Activated CD4-positive, alpha-beta T cell treated with anti-CD3 and anti-CD28 coated beads, Interleukin-2, amount 10 ng/mL, durations not matched to agents 7 days and 5 days (primary cell): ENCODE measurements at places on chromosomes 4 and X.

GRCh38 chr4:111678908-111679307 lies 466.3 kb upstream of the FAM241A start:
- no peak for DNase-seq

GRCh38 chrX:15745179-15745578 lies 7.1 kb downstream of the CA5B start:
- no peak for DNase-seq

- no peak for DNase-seq
Measured at GRCh38 chr4:79197275-79198009, 128.4 kb downstream of the NAA11 start.

DNA sequence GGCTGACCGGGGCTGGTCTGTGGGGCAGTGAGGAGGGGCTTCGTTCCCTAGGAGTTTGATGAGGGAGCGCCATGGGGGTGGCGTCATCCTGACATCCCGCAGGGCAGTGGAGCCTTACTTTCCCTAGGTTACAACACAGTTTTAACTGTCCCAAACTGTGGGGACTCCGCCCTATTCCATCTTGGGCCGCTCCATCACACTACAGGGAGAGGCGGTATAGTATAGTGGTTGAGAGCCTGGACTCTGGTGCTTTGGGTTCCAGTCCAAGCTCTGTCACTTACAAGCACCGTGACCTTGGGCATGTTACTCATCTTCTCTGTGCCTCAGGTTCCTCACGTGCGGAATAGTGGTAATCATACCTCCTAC lies 44.2 kb downstream of the ZNF185 start:
- no peak for DNase-seq

DNA sequence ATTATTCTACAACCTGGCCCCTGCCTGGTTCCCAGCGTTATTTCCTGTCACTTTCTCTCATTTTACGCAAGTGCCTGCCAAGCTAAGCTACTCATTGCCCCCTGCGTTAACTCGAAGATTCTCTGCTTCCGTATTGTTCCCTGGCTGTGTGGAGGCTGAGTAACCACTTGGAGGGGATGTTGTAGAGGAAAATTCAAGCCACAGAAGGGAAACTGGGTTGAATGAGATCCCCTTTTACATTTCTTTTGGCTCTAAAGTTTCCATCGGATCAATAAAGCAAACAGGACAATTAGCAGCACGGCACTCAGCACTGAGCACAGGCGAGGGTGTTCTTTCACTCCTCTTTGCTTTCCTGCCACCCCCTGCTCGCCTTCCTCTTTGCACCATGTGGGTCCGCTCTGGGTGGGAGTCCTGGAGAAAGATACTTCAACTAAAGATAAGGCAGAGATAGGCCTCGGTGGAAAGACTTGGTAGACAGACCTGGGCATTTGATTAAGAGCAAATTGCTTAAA lies 4.2 kb upstream of the TMSB4X start:
- DNase-seq: peak; percentile 55

DNA sequence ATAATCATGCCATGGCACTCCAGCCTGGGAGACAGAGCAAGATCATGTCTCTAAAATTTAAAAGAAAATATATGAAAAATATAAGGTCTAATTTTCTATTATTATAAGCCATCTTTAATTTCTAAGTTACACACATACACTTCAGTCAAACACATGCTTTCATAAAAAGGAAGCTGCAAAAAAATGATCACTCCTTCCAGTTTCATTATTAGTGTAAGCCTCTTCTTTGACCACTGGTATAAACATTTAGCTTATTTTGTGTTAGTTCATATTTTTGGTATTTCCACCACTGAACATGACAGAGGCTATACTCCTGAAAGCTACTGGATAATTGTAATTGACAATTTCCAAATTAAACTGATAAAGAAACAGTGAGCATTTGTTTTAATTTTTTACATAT lies 163.3 kb upstream of the USP38 start:
- no peak for DNase-seq

DNA sequence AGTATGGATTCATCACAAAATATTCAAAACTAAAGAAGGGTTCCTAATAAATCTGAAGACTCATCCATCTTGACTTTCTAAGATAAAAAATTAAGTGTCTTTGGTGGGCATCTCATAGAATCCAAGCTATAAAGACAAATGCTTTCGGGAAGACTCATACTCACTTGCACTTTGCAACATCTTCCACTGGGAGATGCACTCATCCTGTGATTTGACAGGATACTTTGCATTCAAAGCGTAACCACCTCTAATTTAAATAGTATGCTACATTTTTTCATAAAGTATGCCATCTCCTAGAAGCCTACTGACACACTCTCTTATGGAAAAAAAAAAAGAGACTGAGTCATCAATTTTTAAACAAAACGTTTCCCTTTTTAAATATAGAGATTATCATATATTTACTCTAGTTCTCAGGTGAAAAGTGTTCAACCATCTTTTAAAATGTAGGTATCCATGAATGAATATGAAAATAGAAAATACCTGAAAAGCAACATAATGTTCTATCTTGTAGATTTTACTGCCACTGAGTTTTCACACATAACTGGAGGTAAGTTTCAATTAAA lies 119.6 kb downstream of the KLHL13 start:
- DNase-seq: no peak

- DNase-seq: no peak
Measured at GRCh38 chr4:47842985-47843384, 5.1 kb upstream of the CORIN start.

- no peak for DNase-seq
Measured at GRCh38 chr4:141658309-141658708, 21.9 kb downstream of the IL15 start.

DNA sequence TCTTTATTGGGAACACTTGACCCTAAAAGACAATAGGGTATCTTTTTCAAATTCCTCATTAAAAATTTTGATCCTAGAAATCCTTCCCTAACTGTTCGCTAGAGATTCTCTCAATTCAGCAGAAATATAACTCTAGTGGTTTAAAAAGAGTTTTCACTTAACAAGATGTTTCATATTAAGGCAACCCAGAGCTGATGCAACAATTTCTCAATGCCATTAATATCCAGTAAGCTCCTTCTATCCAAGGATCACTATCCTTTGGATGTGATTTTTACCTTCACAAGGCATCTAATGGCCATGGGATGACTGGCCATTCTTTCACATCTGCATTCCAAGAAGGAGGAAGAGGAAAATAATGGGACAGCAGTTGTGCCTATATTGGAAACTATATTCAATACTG lies 183.4 kb downstream of the ANKRD50 start:
- no peak for DNase-seq

- DNase-seq: no peak
Measured at GRCh38 chrX:71653344-71653743, 14.0 kb upstream of the LOC101059915 start.

DNA sequence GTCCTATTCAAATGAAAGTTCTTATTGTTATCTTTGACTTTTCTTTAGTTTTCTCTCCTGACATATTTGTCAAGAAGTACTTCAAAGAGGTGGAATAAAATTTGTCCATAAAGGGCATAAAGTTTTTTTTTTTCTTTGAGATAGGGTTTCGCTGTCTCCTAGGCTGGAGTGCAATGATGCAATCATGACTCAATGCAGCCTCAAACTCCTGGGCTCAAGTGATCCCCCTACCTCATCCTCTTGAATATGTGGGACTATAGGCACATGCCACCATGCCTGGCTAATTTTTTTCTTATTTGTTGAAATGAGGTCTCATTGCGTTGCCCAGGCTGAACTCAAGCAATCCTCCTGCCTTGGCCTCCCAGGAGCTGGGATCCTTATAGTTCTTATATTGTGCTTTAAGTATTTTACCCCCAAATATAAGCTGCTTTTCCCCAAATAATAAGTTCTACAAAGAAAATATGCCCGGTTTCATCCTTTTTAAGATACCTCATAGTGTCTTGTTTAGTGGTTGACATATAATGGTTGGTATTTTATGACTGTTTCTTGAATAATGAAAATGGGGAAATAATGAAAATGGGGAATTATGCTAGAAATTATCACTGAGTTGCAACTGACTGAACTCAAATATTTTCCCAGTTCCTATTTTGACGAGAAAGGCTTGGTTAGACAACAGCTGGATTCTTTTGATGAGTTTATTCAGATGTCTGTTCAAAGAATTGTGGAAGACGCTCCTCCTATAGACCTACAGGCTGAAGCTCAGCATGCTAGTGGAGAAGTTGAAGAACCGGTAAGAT lies 11.6 kb downstream of the POLR2B start:
- no peak for DNase-seq

DNA sequence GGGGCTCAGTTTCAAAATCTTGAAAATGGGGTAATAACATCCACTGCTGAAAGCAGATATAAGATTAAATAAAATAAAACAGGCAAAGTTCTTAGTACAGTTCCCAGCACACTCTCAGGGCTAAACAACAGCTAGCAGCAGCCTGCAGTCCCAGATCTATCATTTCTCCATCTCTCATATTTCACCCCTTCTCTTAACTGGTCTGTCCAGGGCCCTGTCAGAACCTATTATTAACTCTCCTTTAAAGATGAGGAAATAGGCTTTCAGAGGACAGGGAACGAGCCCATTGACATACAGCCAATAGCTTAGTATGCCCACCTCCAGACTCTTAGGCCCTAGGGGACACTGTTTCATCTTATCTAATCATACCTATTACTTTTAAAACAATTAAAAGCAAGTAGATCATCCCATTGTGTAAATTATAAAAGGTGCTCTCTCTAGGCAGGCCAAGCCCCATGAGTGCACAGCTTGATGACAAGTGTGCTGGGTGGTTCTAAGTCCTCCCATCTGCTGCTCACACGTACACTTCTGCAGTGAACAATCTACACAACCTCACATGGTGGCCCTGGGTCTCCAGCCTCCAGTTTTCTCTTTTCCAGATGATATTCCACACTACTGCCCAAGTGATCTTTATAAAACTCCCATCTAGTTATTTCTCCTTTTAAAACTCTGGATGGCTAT lies 119.0 kb downstream of the APBB2 start:
- DNase-seq: no peak

- DNase-seq: no peak
Measured at GRCh38 chr4:188934320-188934962, 795.2 kb downstream of the TRIML1 start.

DNA sequence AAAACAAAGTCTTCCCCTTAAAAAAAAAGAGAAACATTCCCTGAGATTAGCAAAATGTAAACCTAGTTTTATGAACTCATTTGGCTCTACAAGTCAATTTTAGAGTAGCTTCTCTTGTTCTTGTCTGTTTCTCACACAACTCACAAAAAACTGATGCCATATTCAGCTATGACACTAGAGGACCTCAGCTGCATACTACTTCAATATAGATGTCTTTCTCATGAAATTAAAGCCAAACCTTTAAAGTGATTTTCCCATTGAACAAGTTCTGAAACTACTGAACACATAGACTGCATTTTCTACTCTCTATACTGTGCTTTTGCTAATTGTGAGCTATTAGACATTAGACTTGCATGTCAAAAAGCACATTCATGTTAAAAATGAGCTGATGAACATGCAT lies 49.8 kb downstream of the TBCK start:
- DNase-seq: peak; percentile 9

- DNase-seq: peak; percentile 92
Measured at GRCh38 chr4:1011022-1011665, at the start of gene FGFRL1. TSS of gene FGFRL1 (plus strand) at chr4:1011626. CDS start at chr4:1012486, 860 bp downstream.

GRCh38 chrX:1027133-1027532 lies 185.3 kb downstream of the CRLF2 start:
- no peak for DNase-seq

DNA sequence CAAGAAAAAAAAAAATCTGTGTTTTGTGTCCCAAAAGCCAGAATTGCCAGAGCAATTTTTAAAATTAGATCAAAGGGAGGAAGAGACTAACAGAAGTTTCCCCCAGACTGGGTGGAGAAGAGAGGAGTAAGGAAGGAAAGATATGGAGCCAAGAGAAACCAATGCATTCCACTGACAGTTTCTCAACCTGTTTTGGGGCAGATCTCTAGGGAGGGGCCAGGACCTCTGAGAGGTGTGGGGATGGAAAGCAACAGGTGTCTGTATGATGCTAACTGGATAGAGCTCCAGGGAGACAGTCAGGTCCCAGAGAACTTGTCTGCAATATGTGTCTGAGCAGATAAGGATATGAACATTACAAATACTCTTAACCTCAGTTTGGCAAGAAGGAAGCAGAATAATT lies 22.7 kb upstream of the GAB1 start:
- DNase-seq: no peak

- DNase-seq: no peak
Measured at GRCh38 chrX:20267607-20267930, 860 bp upstream of the RPS6KA3 start.

GRCh38 chr4:8675383-8675782 lies 82.8 kb downstream of the CPZ start:
- no peak for DNase-seq

GRCh38 chr4:83855044-83855443 lies 319.1 kb downstream of the GPAT3 start:
- DNase-seq: no peak

DNA sequence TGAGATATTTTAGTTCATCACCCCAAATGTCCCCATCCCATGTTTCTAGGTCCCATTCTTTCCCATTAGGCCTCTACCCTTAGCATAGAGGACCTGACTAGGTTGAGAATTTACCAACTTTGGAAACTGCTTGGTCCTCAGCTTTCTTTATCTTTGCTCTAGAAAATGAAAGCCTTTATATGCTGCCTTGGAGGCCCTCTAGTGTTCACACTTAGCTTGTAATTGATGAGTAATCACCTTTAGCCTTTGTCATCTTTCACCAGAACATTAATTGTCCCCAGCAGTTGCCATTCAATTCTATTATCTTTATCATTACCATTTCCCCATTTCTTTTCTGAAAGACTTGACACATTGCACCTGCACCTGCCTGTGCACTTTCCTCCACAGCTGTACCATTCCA lies 589.2 kb upstream of the NR3C2 start:
- DNase-seq: no peak

DNA sequence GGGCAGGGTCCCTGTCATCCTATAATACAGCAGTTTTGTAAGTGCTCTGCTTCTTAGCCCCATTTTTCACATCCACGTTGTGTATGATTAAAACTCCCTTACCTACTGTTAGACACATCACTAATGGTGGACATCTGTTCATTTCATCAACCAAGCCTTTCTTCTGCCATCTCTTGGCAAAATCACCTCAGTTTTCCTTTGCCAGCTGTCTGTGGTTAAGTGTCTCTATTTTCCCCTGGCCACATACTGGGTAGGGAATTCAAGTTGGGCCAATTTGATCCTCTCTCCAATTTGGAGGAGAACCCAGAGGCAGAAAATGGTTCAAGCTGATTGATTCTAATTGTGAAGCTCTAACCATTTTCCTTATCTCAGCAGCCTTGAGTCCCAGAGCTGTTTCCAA lies 436.1 kb downstream of the PCDH7 start:
- no peak for DNase-seq
